Calu3 (cell line): ENCODE measurements at places on chromosomes 16 and 17. TPM values are rescaled to one million over a fixed set of nuclear protein-coding genes. Genes with fewer than 3 reads are reported as not detected.

DNA sequence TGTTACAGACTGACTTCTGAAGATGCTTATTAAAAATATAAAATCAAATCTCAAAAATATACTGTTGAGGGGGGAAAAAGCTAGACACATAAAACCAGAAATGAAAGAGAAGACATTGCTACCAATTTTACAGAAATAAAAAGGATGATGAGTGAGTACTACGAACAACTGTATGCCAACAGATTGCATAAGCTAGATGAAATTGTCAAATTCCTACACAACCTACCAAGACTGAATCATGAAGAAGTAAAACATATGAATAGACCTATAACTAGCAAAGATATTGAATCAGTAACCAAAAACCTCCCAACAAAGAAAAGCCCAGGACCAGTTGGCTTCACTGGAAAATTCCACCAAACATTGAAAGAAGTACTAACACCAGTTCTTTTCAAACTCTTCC, 3.5 kb upstream of the CAPNS2 start:
- H3K4me3 ChIP-seq, result no peak overlapping the region
- H3K36me3 ChIP-seq, result no peaks in the 10 kb centered on the region
- DNase-seq, result no peak
- no peaks in the 10 kb centered on the region for H3K4me1 ChIP-seq

DNA sequence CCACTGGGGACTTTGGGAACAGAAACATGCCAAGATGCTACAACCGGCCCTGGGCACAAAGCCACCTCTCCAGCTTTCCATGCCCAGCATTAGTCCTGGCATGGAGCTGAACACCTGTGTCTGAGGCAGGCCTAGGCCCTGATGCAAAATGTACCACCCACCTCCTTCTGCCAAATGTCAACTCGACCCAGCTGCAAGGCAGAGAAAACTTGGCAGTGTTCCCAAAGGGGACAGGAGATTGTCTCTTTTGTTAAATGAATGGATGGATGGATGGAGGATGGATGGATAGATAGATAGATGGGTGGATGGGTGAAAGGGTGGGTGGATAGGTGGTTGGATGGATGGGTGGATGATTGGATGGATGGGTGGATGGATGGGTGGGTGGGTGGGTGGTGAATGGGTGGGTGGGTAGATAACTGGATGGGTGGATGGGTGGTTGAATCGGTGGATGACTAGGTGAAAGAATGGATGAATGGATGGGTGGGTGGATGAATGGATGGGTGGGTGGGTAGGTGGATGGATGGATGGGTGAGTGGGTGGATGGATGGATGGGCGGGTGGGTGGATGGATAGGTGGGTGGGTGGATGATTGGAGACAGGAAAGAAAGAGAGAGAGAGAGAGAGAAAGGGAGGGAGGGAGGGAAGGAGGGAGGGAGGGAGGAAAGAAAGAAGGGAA, 73.4 kb upstream of the TNRC6C start:
- H3K4me1 ChIP-seq, result peaks cover 38% of the 10 kb centered on the region
- H3K36me3 ChIP-seq, result peaks cover 4% of the 10 kb centered on the region
- H3K27ac ChIP-seq, result no peak overlapping the region
- peaks cover 91% of the 10 kb centered on the region for H3K27me3 ChIP-seq
- DNase-seq, result no peak

GRCh38 chr16:10616756-10617640, 36.6 kb upstream of the EMP2 start:
- no peaks in the 10 kb centered on the region for H3K27me3 ChIP-seq
- no peak overlapping the region for H3K4me3 ChIP-seq
- peak; percentile 74 for DNase-seq
- peaks cover 30% of the 10 kb centered on the region for H3K4me1 ChIP-seq

DNA sequence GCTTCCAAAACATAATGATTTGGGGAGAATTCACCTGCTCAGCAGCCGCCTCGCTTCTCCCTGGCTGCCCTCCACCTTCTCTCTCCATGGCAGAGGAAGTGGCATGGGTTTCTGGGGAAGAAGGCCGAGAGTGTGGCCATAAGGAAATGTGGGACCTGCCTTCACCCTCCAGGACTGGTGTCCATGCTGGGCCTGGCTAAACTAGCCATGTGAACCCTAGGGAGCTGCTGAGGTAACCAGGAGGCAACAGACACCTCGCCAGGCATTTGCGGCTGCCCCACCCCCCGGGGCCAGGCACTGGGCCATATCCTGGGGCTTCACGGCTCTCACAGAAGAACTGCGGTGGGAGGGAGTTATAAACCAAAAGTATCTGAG, 9.9 kb upstream of the CMTM4 start:
- H3K27me3 ChIP-seq, result peaks cover 26% of the 10 kb centered on the region
- H3K4me3 ChIP-seq, result no peak overlapping the region
- H3K27ac ChIP-seq, result no peak overlapping the region
- peaks cover 5% of the 10 kb centered on the region for H3K36me3 ChIP-seq
- H3K4me1 ChIP-seq, result no peaks in the 10 kb centered on the region
- DNase-seq, result no peak

GRCh38 chr16:89015271-89015859, 38.4 kb upstream of the CBFA2T3 start:
- H3K36me3 ChIP-seq, result no peaks in the 10 kb centered on the region
- peaks cover 71% of the 10 kb centered on the region for H3K27me3 ChIP-seq
- no peak overlapping the region for H3K27ac ChIP-seq
- H3K4me1 ChIP-seq, result no peaks in the 10 kb centered on the region
- DNase-seq, result no peak
- H3K4me3 ChIP-seq, result no peak overlapping the region

DNA sequence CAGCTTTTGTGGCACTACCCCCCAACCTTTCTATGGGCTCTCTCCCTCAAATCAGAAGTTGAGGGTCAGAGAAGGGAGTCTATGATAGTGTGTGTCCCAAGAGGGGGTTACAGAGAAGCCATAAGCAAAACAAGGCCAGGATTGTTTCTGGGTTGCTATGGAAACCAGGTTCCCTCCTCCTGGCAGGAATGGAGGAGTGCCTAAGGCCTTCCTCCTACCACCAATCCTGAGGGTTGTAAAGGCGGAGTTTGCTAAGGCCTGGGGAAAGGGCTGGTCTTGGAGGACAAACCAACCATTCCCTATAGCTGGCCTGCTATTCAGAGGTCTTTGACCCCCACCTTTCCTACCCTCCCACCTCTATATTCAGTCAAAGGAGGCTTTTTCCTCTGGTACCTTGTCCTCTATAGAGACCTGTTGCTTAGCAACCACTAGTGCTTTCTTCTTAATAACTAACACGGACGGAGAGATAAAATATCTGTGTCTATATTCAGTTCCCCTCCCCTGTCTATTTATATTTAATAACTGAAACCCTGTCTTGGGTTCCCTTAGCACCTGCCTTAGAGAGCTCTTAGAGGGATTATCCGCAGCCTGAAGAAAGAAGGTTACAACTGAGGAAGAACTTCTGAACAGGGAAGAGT, 43.4 kb downstream of the NEUROD2 start:
- no peaks in the 10 kb centered on the region for H3K27me3 ChIP-seq
- peaks cover 30% of the 10 kb centered on the region for H3K36me3 ChIP-seq
- no peak overlapping the region for H3K4me3 ChIP-seq

Gene MYLK3
- 0.80 and 1.4 TPM in 2 replicates for total RNA-seq
